Activated CD4-positive, alpha-beta T cell treated with anti-CD3 and anti-CD28 coated beads, Interleukin-2, amount 50 U/mL, for 48 hours (primary cell): ENCODE measurements at places on chromosomes 3 and 15.
A peak's percentile ranks its signal among the peaks of the same experiment; 100 is the strongest.

DNA sequence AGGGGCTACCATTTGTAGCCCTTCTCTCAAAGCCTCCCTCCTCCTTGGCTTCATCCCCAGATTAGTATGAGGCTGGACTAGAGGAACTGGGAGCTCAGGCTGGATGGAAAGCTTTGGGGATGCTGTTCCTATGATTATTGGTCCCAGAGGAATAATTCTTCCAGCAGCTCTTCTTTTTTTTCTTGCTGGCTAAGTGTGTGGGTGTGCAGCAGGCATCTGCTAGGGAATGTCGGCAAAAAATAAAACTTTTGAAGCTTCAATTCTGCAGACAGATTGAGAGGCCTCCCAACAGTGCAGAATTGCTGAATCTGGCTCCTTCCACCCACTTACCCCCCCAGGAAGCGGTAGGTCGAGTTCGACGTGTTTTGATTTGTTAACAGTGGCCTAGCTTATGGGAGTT, 138.5 kb upstream of the ANKRD28 start:
- DNase-seq, result no peak

GRCh38 chr15:66065325-66065724, 188.2 kb downstream of the MEGF11 start:
- no peak for DNase-seq

GRCh38 chr3:11410564-11410963, 138.4 kb downstream of the ATG7 start:
- DNase-seq, result no peak

GRCh38 chr3:133152056-133152455, 113.9 kb downstream of the TMEM108 start:
- no peak for DNase-seq

GRCh38 chr3:123467046-123467445, 18.2 kb upstream of the ADCY5 start:
- DNase-seq, result no peak

GRCh38 chr15:68360721-68361120, 71.2 kb downstream of the ITGA11 start:
- no peak for DNase-seq

GRCh38 chr15:60299452-60300047, 98.2 kb downstream of the ANXA2 start:
- no peak for DNase-seq

GRCh38 chr15:78224023-78224411, 10.3 kb downstream of the ACSBG1 start:
- no peak for DNase-seq

DNA sequence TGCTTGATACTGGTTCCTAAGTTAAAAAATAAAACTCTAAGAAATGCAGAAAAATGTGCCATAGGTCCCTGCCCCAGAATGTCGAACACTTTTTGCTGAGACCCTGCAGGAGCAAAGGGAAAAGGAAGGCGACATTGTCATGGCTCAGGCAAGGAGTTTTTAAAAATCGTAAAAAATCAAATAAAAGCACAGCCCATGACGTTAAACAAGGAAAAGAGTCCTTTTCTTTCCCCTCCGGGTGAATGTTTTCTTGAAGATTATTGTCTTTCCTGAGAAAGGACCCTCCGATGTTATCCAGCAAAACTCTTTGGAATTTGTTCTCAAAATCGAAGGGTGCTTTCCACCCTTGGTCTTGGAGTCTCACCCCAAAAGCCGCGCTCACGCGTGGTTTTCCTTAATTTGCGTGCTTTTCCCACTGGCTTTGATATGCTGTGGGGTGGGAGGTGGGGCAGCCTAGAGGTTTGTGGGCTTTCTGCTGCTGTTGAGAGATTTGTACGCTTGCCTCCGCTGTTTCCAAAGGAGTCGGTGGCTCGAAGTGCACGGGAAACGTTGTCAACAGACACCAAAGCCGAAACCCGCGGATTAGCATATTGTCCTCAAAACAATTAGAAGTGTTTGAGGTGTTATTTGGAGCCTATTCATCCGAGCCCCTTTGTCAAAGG, 2.9 kb downstream of the SOX14 start:
- DNase-seq, result no peak

DNA sequence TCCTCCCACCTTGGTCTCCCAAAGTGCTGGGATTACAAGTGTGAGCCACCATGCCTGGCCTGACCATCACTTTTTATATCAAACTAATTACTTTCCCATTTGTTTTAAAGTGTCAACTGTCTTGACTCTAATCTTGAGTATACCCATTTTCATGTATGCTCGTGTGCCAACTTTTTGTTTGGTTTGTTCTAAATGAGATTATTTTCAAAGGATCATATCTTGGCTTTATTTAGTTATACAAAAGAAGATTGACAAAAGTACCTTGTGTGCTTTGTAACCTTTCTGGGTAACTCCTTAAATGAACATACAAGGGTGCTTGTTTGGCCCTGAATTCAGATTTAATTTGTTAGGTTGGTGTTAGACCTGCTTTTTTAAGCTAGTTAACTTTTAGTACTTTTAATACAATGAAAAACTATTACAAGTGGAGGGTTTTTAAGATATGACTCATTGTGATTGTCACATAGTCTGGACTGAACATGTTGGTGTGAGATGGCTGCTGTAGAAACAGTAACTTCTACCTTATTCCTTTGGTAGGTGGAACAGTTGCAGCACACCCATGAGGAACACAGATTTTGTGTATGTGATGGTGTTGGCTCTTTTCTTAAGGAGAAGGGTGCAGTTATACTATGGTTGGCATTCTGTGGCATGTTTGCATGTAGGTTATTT, 10.7 kb downstream of the KIF23 start:
- no peak for DNase-seq

- DNase-seq, result no peak
These were observed 249.4 kb downstream of the FAM43A start for GRCh38 chr3:194935061-194935460.

- DNase-seq, result no peak
These were observed 33.5 kb upstream of the PTPN23 start for GRCh38 chr3:47347217-47347801.

- no peak for DNase-seq
These were observed 17.8 kb downstream of the ZIC1 start for GRCh38 chr3:147426931-147427330.

- DNase-seq, result no peak
These were observed 46.4 kb upstream of the PGPEP1L start for GRCh38 chr15:99054025-99054387.

DNA sequence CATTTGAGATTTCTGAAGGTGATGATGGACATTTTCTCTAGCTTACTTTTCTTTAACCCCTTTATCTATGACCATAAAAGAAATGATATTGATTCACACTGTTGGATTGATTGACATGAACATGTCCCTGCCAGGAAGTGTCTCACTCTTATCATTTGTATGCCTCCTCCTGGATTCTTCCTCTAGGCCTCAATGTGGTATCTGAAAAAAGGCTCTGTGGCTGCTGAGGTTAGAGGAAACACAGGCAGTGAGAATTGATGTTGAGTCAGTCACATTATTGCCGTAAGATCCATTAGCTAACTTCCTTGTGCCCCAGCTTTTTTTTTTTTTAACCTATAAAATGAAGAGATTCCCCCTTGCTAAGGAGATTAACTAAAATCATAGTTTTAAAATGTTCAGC, 8.0 kb upstream of the THRB start:
- DNase-seq, result no peak

GRCh38 chr3:191627064-191627463, 166.1 kb downstream of the PYDC2 start:
- DNase-seq, result no peak

GRCh38 chr15:62895905-62896316, 146.6 kb upstream of the TPM1 start:
- DNase-seq, result no peak

GRCh38 chr3:73273341-73273740, 211.9 kb downstream of the EBLN2 start:
- DNase-seq, result no peak

- no peak for DNase-seq
These were observed 35.3 kb upstream of the MINAR1 start for GRCh38 chr15:79396850-79397249.

DNA sequence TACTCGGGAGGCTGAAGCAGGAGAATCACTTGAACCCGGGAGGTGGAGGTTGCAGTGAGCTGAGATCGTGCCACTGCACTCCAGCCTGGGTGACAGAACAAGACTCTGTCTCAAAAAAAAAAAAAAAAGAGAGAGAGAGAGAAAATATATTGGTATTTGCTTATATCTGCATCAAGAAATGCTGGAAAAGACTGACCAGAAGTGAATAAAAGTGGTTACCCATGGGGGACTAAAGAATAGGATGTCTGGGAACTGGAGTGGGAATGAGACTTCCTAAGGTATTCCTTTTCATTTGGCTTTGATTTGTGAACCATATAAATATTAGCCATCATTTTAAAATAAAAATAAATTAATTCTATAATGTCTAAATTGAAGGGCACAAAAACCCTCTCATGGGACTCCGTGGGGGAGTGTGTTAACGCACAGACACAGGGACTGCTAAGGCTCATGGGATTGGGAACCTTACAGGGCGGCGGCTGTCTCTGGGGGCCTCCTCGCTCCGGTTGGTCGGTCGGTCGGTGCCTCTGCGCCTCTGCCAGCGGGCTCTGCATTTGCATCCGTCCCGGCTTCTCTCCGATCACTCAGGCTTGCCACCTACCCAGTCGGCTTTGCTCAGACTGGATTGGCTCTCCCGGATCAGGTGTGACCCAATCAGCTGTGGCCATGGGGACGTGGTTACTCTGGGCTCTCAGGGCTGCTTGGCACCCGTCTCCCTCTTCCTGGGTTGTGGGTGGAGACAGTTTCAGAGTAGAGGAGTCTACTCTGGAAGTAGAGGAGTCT, 12.7 kb upstream of the TSPAN3 start:
- peak; percentile 64 for DNase-seq

GRCh38 chr15:83833569-83833968, 179.6 kb downstream of the ADAMTSL3 start:
- no peak for DNase-seq

DNA sequence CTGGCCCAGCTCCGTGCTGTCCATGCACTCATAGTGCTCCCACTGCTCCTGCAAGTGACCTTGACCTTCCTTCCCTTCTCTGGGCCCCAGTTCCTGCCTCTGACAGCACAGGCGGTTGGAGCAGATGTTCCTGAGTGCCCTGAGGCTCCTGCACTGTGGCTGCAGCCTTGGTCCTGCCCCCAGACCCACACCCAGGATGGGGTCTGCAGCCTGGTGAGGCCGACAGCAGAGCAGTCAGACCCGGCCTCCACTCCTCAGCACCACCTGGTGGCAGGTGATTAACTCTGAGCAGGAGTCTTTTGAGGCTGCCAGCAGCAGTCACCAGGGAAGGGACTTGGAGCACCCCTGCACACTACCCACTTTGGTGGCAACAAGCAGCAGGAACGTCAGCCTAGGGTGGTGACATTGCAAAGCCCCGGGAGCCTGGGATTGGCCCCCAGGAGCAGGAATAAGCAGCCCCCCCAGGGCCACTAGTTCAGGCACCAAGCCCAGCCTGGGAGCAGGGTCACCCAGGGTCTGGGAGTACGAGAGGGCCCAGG, 64.6 kb downstream of the CYP11A1 start:
- peak; percentile 50 for DNase-seq
